ENCODE measurements at places on chromosomes 1 and 21.

DNA sequence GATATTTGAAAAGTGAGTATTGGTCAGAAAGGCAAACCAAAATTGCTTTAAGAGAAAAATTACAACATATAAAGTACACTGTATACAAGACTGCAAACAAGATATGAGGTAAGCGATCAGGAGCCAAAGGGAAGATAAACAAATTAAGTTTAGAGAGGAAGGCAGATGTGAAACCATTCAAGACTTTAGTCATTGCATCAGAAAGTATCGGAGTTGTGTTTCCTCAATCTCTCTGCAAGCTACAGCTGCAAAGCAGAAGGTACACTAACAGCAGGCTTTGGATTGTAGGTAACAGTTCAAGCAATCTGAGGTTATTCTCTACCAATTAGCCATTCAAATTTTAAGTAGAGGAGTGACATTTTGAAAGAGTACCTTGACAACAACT is 21.3 kb upstream of the TLCD4 start:
- no peak for DNase-seq

- DNase-seq: peak; percentile 28
These were observed at the start of gene IKBKE for GRCh38 chr1:206469933-206470691. Gene IKBKE (plus strand): TSS chr1:206470476. CDS start chr1:206473228, 2,752 bp downstream.

DNA sequence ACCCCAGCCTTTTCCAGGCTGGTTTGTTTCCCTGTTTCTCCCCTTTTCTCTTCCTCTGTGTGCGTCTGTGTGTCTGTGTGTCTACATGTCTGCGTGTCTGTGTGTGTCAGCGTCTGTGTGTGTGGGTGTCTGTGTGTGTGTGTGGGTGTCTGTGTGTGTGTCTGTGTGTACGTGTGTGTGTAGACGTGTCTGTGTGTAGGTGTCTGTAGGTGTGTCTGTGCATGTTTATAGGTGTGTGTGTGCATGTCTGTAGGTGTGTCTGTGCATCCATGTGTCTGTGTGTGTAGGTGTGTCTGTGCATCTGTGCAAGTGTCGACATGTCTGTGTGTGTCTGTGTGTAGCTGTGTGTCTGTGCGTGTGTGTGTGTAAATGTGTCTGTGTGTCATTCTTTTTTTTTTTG is 3.3 kb downstream of the TTLL10 start:
- DNase-seq: no peak

DNA sequence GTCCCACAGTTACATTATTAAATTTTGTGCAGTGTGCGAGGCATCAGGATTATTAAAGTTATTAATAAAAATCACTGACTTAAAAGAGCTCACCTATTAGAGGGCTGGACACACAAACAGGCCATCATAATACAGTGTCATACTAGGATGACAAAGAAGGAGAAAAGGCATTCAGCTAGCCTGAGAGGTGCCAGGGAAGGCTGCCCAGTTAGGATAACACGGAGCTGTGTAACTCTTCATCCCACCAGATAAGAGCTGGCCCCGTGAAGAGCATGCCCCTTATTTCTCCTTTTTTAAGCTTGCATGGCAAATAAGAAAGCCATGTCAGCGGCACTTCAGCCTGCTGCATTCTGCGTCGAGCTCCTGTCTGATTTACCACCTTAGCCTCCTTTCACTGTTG is 109.5 kb downstream of the KCNK1 start:
- DNase-seq: no peak

DNA sequence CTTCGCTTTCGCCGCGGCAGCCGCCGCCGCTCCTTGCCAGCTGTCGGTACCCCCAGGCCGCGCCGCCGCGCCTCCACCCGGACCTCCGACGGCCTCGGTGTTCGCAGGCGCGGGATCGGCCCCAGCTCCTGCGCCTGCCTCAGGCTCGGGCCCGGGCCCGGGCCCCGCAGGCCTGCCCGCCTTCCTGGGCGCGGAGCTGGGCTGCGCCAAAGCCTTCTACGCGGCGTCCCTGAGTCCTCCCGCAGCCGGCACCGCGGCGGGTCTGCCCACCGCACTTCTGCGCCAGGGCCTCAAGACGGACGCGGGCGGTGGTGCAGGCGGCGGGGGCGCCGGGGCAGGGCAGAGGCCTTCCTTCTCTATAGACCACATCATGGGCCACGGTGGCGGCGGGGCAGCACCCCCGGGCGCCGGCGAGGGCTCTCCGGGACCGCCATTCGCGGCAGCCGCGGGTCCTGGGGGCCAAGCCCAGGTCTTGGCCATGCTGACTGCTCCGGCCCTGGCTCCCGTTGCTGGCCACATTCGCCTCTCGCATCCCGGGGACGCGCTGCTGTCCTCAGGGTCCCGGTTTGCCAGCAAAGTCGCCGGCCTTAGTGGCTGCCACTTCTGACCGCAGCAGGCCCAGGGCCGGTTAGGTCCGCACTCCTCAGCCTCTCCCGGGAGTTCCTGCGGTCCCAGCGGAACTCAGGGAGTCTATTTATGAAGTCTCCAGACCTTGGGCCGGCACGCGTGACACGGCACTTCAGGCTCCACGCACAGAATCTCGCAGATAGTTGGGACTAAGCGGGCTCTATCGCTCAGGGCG is 1.4 kb downstream of the FOXD2 start:
- DNase-seq: no peak

- no peak for DNase-seq
These were observed 8.2 kb downstream of the TTC13 start for GRCh38 chr1:230970432-230970831.
